ENCODE measurements at places on chromosomes 5 and 9.

GRCh38 chr5:76278261-76278789 lies 124.8 kb upstream of the IQGAP2 start:
- DNase-seq = no peak

GRCh38 chr5:73856997-73857396 lies 231.0 kb downstream of the ARHGEF28 start:
- DNase-seq = no peak

GRCh38 chr5:173581408-173582215 lies 34.8 kb downstream of the BOD1 start:
- no peak for DNase-seq

- DNase-seq = no peak
These were observed 137.6 kb downstream of the TRPM3 start for GRCh38 chr9:70983723-70984295.

DNA sequence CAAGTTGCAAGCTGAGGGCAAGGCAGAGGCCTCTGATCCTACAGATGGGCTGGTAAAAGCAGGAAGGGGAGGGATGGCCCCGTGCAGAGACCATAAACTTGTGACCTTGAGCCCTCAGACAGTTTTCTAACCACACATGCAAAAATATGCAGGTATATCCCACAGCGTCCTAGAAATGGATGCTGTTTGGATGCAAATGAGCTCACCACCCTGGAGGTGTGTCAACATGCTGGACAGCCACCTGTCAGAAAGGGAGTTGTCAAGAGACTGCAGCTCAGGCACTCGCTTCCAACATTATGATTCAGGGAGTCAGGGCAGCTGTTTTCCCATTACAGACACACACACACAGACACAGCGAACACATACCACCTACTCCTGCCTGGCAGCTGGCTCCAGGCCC lies 97.3 kb upstream of the PANK3 start:
- DNase-seq = no peak

GRCh38 chr9:132020820-132021510 lies 58.7 kb downstream of the MED27 start:
- no peak for DNase-seq

- no peak for DNase-seq
These were observed 6.9 kb downstream of the LPCAT1 start for GRCh38 chr5:1516615-1517601.

- no peak for DNase-seq
These were observed 33.2 kb upstream of the IL7R start for GRCh38 chr5:35823347-35824098.

DNA sequence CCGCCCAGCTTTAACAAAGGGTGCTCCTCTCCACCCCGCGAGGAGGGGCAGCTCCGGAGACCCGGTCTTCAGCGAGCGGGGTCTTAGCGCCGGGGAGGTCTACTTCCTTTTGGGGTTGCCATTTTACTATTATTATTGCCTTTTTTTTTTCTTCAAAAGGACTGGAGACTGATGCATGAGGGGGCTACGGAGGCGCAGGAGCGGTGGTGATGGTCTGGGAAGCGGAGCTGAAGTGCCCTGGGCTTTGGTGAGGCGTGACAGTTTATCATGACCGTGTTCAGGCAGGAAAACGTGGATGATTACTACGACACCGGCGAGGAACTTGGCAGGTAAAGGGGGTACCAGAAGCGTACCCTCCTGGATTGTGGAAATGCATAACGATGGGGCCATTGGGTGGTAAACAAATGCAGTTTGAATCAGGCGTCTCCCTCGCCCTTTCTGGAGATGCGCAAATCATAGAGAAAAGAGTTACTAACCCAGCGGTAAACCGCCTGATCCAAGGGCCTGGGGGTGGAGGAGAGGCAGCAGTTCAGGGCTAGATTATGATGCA lies 1.2 kb downstream of the DAPK1 start:
- DNase-seq = no peak

DNA sequence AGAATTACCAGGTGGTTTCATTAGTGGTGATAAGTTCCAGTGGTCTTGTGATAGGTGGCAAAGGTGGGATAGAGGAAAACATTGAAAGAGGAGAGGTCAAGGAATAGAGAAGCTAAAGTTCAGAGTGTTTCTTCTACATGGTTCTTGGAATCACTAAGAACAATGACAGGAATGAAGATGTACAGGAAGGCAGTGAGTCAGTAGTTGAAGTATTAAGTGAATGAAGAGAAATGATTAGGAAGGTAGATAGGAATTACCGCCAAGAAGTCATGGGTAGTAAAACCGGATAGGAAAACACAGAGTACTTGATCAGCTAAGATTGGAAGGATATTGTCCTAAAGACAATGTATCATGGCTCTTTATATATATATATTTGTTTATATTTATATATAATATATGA lies 37.9 kb upstream of the RASA1 start:
- no peak for DNase-seq

- no peak for DNase-seq
These were observed 280.1 kb downstream of the DNAH5 start for GRCh38 chr5:13664377-13664776.

- no peak for DNase-seq
These were observed 20.9 kb downstream of the CYFIP2 start for GRCh38 chr5:157286761-157287211.

- DNase-seq = no peak
These were observed at the start of gene CARTPT for GRCh38 chr5:71719063-71719964. CARTPT (plus strand) TSS chr5:71719275; CDS start chr5:71719294, 19 bp downstream.

DNA sequence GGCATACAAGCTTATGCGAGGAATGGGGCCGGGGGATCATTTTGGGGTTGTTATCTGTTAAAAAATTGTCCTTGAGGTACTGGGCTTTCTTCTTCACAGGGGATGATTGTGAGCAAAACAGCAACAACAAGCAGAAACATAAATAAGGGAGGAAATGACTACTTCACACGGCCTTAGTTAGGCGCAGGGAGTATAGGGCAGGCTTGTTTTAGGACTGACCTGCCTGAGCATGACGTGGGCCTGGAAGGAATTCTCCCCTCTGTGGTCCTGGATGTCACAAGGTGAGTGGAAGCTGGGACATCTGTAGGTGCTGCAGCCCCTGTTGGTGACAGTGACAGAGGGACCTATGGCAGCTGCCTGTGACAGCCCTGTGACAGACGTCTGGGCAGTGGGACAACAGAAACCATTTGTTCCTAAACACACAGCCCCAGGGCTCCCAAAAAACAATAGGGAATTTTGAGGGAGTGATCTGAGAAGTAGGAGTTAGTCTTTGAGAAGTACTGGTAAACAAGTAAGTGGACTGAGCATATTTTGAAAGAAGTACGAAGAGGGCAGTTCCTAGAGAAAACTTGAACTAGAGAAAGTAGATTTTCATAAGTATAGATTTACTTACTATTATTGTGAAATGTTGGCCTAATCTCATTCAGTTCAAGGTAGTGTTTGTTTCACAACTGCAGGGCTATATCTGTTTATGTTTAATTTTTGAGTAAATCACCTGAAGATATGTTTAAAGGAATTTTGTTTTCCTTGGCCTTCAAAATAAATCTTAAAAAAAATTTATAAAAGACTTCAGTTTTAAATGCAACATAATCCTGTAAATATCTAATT lies 113.1 kb downstream of the KDM4C start:
- no peak for DNase-seq

DNA sequence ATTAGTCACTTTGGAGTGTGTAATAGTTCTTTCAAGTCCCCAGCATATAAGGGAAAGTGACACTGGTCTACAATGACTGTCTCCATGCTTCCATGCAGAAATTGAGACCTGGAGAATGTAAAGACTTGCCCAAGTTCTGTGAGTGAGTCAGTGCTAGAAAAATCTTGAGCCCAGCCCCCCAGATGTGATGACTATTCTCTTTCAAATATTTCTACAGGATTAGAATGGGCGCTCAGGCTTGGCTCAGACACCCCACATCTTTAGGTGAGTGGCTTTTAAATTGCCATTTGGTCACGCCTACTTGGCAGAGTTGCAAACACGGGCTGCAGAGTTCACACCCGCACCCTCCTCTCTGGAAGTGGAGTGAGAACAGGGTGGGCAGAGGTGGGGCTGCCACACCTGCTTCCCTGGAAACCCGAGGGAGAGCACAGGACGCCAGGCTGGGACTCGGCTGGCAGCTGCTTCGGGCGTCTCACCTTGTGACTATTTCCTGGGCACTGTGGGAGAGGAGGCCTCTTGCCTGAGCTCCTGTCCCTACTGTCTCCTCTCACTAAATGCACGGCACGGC lies 37.6 kb downstream of the ROPN1L start:
- no peak for DNase-seq

GRCh38 chr9:124180557-124180956 lies 77.2 kb upstream of the NEK6 start:
- DNase-seq = no peak

- no peak for DNase-seq
These were observed 47.5 kb downstream of the TMOD1 start for GRCh38 chr9:97548819-97549540.

DNA sequence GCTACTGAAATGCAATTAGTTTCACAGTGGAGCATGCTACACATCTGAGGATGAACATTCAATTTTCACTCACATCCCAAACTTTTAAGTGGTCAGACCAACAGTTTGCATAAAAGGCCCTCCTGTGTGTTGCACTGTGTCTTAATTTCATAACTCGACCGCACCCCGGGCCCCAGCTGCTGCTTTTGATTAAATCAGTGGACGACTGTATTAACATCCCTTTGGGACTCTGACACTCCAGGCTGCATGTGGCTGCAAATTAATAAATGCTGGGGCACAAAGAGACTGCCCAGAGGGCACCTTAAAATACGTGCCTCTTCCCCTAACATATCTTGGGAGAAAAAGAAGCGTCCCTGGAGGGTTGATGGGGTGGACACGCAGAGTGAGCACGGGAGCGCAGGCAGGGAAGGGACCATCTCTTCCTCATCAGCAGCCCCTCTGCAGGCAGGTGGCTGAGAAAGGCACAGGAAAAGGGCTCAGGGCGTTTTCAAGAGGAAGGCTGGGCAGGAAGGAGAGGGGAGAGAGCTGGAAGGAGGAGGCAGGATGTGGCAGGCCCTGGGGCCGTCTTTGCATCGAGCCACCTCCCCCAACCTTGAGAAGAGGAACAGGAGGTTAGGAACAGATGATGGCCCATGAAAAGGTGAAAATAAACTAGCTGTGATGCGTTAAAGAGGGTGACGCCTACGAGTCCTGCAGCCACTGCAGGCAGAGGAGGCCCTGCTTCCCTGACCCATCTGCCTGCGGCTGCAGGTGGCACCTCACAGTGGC lies 18.6 kb downstream of the MED10 start:
- DNase-seq = no peak

GRCh38 chr5:141657404-141657803 lies 6.2 kb upstream of the FCHSD1 start:
- DNase-seq = no peak

DNA sequence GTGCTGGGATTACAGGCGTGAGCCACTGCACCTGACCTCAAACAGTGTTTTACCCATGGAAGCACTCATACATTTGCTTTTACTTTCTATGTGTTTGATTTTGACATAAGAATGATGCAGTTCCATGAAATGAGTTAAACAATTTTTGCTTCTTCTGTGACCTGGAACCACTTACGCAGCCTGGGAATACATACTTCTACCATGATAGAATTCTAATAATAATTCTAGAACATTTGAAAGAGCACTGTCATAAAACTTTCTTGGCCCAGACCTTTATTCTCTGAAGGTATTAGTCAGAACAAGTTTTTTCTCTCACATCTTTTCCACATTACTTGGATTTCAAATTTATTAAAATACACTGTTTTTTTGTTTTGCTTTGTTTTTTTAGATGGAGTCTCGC lies 25.3 kb upstream of the COL5A1 start:
- no peak for DNase-seq

DNA sequence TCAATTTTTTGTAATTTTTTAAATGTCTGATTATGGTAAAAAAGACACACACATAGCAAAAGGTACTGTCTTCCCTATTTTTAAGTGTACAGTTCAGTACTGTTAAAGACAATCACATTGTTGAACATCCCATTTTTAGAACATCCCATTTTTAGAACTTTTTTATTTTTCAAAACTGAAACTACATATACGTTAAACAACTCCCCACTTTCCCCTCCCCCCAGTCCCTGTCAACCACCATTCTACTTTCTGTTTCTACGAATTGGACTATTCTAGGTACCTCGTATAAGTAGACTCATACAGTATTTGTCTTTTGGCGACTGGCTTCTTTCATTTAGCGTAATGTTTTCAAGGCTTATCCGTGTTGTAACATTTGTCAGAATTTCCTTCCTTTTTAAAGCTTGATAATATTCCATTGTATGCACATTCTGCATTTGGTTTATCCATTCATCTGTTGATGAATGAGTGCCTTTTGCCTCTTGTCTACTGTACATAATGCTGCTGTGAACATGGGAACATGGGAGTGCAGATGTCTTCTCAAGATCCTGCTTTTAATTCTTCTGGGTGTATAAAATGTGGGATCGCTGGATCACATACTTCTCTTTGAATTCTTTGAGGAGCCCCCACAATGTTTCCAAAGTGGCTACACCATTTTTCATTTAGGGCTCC lies 154.0 kb downstream of the PIK3R1 start:
- no peak for DNase-seq

DNA sequence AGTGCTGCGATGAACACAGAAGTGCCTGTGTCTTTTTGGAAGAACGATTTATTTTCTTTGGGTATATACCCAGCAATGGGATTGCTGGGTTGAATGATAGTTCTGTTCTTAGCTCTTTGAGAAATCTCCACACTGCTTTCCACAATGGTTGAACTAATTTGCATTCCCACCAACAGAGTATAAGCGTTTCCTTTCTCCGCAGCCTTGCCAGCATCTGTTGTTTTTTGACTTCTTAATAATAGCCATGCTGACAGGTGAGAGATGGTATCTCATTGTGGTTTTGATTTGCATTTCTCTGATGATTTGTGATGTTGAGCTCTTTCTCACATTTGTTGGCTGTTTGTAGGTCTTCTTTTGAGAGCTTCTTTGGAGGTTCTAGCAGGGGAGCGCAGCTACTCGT lies 134.6 kb downstream of the TENT4A start:
- DNase-seq = no peak

- DNase-seq = no peak
These were observed 115.4 kb downstream of the DENND1A start for GRCh38 chr9:123814496-123814895.

GRCh38 chr5:145718956-145719355 lies 116.2 kb downstream of the PRELID2 start:
- DNase-seq = no peak

- DNase-seq = no peak
These were observed 20.7 kb upstream of the C5orf47 start for GRCh38 chr5:173968154-173968797.

- no peak for DNase-seq
These were observed 201.4 kb downstream of the SMARCA2 start for GRCh38 chr9:2216591-2216990.
